Stimulated activated CD4-positive, alpha-beta T cell treated with anti-CD3 and anti-CD28 coated beads, Interleukin-4, amount 100 ng/mL, for 48 hours (primary cell): ENCODE measurements at places on chromosomes 11 and 22.

DNA sequence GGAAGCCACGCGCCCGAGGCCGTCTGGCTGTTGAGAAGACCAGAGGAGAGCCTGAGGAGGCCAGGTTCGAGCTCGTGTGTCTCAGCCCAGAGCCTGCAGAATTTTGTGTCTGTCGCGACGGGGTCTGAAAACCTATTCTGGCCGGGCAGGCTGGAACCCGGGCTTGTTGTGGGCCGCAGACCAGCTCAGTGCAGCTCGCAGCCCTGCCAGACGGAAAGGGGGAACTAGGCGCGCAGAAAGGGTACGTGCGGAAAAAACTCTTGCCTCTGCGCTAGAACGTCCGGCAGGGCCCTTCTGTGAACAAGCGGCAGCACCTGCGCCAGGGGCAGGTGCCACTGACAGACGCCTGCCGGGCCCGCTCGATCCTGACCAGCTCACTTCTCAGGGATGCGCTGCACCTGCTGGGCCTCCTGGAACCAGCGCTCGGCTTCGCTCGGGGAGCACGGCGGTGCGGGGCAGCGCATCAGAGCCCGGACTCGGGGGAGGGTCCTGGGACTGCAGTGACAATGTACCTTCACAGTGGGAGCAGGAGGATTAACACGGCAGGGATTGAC is 409.3 kb downstream of the BRD1 start:
- DNase-seq, result no peak

DNA sequence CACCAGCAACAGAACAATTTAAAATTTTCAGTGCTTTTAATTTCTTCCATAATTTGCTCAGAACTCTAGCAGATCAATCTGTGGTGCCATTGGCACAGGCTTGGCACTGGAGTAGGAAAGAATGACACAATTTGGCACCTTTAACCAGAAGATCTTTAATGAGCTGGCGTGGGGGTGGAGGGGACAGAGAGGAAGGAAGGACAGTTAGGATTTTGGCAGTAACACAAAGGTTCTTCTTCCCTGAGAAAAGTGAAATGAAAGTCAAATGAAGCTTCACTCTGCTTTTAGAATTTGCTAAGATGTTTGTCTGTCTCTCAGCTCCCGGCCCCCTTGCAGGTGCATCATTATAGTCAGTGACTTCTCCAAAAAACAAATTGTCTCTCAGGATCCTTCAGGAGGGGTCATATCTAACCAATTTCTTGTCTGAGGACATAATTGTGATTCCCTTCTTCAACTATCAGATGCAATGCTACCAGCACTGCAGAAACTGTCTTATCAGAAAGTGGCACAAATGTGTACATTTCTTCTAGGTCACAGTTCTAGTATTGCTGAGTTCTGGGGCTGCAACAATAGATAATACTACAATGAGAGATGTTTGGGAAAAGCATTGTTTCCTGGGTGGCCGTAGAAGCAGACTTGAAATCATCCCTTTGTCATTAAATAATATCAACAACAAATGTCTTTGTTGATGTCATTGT is 66.8 kb downstream of the CSTPP1 start:
- peak; percentile 6 for DNase-seq

DNA sequence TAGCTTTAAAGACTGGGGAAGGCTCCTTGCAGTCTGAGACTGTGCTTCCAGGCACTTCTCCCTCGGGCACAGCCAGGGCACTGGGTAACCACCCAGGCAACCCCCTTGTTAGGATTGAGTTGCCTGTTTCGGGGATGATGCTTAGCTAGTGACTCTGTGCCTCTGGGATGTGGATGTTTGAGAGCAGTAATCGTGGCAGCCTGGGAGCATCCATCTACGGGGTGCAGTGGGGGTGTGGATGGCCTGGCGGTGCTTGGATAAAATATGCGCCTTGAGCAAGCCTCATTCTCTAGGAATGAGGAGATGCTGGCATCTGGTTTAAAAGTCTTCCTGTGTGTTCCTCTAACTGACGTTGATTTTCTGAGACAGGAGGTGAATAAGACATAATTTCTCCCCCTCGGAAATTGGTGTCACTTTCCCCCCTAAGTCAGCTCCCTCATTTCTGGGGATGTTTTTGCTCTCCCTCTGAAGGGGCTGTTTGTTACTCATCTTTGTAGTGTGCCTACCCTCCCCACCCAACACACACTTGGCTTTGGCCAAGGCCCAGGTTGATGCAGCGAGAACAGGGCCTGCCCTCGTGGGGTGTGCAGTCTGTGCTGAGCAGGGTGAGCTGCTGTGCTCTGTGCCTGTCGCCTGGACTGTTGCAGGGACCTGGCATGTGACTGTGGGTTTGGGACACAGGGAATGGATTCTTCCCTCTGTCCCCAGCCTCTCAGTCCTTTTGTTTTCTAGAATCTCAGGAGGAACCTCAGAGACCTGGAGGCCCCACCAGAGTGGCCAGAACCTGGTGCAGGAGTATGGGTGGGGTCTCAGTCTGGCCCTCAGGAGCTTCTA is 2.0 kb downstream of the GNAZ start:
- no peak for DNase-seq

- DNase-seq, result no peak
Observed at GRCh38 chr11:86710936-86711335, 38.5 kb upstream of the ME3 start.

GRCh38 chr11:65334696-65335295 is 1.1 kb downstream of the DPF2 start:
- no peak for DNase-seq
